ENCODE measurements at places on chromosomes 1 and 21.
A peak's percentile ranks its signal among the peaks of the same experiment; 100 is the strongest.

DNA sequence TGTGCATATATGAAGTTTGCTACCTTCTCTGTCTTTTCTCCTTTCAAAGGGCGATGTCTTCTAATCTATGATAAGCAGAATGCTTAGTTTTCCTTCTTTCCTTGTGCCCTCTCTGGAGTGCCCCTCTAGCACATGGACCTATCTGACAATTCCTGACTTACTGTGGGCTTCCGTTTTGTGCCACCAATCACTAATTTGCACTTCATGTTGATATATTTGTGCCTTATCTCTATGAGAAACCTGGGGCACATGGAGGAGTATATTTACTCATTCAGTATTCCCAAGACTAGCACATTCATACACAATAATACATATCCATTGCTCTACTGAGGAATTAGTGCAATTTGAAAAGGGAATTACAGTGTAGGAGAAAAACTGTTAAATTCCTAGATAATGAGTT, 197.7 kb downstream of the CTH start:
- DNase-seq: no peak

GRCh38 chr1:157442065-157442464, 110.2 kb downstream of the FCRL5 start:
- DNase-seq: no peak

DNA sequence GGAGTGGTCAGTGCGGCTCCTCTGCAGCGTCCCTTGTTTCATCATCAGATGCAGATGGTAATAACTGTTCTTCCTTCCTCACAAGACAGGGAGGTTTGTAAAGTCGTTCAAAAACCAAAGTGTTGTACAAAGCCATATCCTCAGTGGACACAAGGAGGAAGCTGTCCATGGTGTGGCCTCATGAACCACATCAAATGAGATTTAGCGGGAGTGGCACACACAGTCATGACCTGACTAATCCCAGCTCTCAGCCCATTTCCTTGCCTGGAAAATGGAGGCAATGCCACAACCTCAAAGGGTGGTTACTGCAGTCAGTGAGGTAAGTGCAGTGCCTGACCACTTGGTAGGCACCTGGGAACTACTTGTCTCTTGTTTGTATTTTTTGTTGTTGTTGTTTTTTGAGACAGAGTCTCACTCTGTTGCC, 13.4 kb downstream of the ENTREP3 start:
- DNase-seq: no peak

DNA sequence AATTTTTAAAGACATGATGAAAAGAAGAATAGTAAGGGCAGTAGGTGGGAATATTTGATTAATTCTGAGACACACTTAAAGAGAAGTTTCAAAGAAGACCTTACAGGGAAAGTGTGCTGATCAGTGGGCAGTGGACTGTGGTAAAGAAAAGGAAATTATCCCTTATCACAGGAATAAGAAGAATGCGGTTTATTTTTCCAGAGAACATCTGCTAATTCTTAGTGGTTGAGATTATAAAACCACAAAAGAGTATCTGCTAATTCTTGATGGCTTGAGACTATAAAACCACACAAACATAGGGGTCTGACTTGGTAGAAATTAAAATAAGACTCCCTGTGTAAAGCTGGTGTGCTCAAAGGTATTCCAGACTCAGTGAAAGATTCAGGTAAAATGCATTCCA, 60.0 kb upstream of the KCTD3 start:
- DNase-seq: no peak

GRCh38 chr1:32878637-32879041, 7.7 kb upstream of the HPCA start:
- DNase-seq: no peak

DNA sequence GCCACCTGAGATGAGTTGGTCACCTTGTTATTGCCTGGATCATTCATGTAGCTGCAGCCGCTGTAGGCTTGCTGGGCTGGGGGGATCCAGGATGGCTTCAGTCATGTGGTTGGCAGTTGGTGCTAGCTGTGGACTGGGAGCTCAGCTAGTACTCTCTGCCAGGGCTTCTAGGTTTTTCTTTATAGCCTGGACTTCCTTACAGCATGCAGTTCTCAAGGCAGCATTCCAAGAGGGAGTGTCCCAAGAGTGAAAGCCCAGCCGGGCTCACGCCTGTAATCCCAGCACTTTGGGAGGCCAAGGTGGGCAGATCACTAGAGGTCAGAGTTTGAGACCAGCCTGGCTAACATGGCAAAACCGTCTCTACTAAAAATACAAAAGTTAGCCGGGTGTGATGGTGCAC, 23.7 kb upstream of the ACTL8 start:
- no peak for DNase-seq

- DNase-seq: no peak
Observed at GRCh38 chr1:75174031-75174760, 40.0 kb downstream of the LHX8 start.

GRCh38 chr1:3029991-3030662, 8.9 kb downstream of the ACTRT2 start:
- peak; percentile 43 for DNase-seq

- DNase-seq: no peak
Observed at GRCh38 chr1:115364780-115365155, 26.7 kb upstream of the NGF start.

GRCh38 chr1:24255226-24255625, 63.9 kb upstream of the GRHL3 start:
- DNase-seq: no peak

- DNase-seq: no peak
Observed at GRCh38 chr21:44337449-44337848, 1.7 kb downstream of the CFAP410 start.

DNA sequence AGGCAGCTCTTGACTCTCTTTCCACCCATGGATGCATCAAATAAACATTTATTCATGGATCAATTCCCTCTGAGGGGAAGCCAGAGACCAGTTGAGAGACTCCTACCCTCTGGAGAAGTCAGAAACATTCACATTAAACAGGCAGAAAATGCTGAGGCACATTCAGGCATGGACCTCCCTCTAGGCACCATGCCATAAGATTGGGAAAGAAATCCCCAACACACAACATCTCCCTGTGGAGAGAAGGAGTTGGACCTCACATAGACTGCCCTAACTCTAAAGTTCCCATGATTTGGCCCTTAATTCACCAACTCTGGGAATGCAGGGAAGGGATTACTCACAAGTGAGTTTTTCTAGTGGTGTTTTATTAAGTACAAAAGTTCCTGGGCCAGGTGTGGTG, 415.3 kb upstream of the C1orf87 start:
- no peak for DNase-seq

DNA sequence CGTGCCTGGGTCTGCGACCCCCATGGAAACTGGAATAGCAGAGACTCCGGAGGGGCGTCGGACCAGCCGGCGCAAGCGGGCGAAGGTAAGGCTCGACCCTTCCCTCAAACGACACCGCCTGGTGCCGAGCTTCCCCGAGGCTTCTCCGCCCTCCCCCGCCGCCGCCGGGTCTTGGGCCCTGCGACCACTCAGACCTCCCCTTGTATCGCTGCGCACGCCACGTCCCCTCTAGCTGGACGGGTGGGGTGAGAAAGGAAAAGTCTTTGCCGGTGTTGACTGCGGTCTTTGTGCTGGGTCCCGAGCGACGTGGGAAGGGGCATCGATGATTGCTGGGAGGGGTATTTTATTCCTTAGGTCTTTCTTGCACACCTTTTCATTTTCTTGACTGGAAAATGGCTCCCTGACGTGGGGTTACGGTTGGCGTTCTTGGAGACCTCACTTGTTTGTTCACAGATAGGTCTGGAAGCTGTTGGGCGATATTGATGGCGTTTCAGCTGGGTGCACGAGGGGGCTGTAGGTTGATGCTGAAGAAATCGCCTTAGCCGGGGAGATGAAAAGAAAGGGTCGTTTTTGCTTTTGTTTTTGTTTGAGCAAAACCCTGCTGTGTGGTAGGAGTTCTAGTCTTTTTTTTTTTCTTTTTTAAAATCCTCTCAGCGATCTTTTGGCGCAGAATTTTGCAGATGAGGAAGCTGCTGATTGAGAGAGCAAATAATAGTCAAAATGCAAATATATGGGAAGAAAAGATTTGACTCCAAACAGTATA, 776 bp downstream of the KDM1A start:
- no peak for DNase-seq

DNA sequence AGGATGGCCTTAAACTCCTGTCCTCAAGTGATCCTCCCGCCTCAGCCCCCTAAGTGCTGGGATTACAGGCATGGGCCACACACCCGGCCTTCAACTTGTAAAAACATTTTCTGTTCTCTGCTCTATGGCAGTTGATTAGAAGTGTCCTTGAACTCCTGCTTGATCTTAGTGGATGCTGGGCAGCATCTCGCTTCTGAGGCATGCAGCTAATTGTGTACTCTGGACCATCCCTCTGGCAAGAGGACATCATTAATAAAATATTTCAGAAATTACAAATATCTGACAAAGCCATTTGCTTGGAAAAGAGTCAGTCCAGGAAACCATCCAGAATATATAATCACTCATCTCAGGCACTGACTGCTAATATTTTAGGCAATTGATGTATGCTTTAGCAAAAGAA, 8.1 kb downstream of the NGF start:
- no peak for DNase-seq

GRCh38 chr1:41765152-41765551, 153.6 kb downstream of the HIVEP3 start:
- DNase-seq: no peak

- DNase-seq: peak; percentile 82
Observed at GRCh38 chr1:6259491-6260362, 1.2 kb downstream of the GPR153 start.

GRCh38 chr21:14603202-14603601, 57.1 kb upstream of the SAMSN1 start:
- no peak for DNase-seq

DNA sequence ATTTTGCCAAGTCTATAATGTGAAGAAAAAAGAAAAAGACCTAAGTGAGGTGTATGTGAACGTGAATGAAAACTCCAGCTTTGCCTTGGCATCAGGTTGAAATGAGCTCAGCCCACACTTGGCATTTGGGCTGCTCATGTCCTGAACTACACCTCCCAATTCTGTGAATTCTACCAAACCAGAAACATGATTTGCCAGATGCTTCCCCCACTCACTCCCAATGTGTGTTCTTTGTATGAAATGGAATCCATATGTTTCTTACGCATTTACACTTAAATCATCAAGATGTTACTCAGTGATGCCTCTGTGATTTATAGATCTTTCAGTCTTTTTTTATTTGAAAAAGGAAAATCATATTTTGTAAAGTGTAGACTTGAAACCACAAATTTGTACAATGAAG, 32.8 kb upstream of the RUNX1 start:
- no peak for DNase-seq

DNA sequence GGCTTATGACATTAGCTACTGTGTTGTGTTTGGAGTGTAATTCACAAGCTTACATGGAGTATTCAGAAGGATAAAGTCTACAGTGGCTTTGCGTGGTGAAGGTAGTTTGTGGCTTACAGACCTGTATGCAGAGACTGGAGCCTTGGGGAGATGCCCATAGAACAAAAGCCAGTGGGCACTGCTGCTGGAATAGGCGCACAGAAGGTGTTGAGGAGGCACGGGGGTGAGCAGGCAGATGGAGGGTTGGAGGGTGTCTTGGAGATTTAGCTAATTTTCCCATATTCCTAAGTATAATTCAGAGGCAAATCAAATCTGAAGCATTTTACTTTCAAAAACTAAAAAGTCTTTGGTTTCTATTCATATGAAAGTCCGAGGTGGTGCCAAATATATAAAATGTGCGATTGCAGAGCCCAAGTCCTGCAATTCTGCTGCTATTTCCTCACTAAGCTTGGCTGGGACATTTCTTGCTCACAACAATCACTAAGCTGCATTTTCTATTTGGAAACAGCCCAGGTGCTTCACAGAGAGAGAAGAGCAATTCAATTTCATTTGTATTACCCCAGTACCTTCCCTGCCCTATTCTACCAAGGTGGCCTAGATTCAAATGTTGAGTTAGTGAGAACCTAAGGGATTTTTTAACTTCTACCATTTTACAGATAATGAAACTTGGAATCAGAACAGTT, 48.5 kb downstream of the FH start:
- DNase-seq: no peak

DNA sequence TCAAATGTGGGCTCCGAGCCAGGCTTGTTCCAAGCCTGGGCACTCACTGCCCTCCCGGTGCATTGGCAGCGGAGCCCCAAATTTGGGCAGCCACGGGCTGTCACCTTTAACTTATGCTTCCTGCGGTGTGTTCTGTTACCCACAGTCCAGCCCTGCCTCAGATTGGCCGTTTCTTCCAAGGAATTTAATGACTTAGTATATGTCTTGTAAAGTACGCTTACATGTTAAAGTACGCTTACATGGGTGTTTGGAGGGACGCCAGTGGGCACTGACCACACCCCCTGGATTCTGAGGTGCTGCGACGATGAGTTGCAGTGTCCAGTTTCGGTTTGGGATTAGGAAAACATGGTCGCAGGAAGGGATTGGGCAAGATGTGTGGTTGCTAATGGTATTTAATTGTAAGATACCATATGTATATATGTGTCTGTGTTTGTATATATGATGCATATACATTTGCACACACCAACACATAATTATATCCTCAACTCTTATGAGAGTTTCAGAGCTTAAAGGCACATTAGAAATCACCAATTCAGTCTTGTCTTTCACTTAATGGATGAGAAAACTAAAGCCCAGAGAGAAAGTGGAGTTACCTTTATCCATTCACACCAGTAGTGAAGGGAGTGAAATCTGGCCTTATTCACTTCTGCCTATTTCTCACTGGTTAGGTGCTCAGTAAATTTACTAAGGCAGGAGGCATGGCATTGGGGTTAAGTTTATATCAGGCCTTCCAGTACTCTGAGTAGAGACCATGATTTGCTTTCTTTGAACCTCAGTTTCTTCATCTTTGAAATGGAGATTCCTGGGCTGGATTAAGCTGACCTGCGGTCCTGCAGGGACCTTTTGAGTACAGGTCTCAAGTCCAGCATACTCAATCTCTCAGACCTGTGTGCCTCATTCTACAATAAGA, 1.0 kb downstream of the SMYD2 start:
- peak; percentile 68 for DNase-seq

GRCh38 chr1:90200646-90201205, 205.8 kb downstream of the ZNF326 start:
- DNase-seq: no peak
